ENCODE measurements at places on chromosomes 1 and 21.
A peak's percentile ranks its signal among the peaks of the same experiment; 100 is the strongest.

GRCh38 chr1:234697015-234697414, 87.0 kb upstream of the IRF2BP2 start:
- DNase-seq = no peak
- H3K36me3 ChIP-seq = no peaks in the 10 kb centered on the region
- no peak overlapping the region for H3K27ac ChIP-seq
- no peaks in the 10 kb centered on the region for H3K4me1 ChIP-seq

DNA sequence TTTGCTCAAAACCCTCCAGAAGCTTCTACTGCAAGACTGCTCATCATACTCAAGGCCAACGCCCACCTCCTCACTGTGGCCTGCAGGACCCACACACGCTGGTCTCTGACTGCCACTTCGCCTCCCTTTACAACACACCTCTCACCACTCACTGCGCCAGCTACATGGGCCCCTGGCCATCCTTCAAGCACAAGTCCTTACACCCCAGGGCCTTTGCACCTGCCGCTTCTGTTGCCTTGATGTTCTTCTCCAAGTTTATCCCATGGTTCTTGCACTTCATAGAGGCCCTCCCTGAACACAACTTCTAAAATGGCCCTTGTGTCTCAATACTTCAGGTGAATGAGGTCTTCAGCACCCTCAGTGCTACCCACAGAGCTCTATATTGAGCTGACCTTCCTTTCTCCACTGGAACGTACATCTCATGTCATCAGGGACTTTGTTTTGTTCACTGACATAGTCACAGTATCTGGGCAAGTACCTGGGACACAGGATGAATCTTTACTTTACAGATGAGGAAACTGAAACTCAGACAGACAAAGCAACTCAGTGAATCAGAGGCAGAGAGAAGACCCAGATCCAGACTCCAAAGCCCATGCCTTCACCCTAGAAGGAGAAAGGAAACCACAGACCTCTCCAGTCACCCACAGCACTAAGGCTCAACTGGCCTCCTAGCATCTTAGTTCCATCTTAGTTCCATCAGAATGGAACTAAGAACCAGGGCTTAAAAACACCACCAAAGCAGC, 34.7 kb upstream of the CLSTN1 start:
- no peaks in the 10 kb centered on the region for H3K27me3 ChIP-seq
- H3K4me3 ChIP-seq = no peak overlapping the region
- DNase-seq = no peak
- H3K27ac ChIP-seq = no peak overlapping the region
- no peaks in the 10 kb centered on the region for H3K36me3 ChIP-seq

DNA sequence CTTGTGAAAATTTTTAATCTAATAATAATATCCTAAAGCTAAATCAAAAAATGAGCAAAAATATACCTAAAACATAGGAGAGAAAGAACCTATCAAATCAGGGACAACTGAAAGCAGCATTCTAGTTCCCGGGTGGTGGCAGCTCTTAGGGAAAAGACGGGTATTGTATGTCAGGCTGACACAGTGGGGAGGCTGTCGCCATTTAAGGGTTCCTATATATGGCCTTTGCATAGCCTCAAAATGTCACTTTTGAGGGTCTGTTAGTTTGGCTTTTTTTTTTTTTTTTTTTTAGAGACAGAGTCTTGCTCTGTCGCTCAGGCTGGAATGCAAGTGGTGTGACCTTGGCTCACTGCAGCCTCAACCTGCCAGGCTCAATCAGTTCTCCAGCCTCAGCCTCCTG, 6.0 kb downstream of the CLSTN1 start:
- no peak for DNase-seq
- H3K36me3 ChIP-seq = no peaks in the 10 kb centered on the region
- H3K4me1 ChIP-seq = peaks cover 20% of the 10 kb centered on the region
- H3K4me3 ChIP-seq = no peak overlapping the region
- peaks cover 12% of the 10 kb centered on the region for H3K27me3 ChIP-seq

- peaks cover 12% of the 10 kb centered on the region for H3K27me3 ChIP-seq
- no peak overlapping the region for H3K27ac ChIP-seq
- no peak overlapping the region for H3K4me3 ChIP-seq
- DNase-seq = no peak
- no peaks in the 10 kb centered on the region for H3K36me3 ChIP-seq
Measured at GRCh38 chr21:35024513-35024912, 24.6 kb downstream of the RUNX1 start.

- no peaks in the 10 kb centered on the region for H3K36me3 ChIP-seq
- H3K27me3 ChIP-seq = no peaks in the 10 kb centered on the region
- no peak for DNase-seq
- no peak overlapping the region for H3K27ac ChIP-seq
- H3K4me3 ChIP-seq = no peak overlapping the region
Measured at GRCh38 chr1:230459465-230459864, 33.3 kb upstream of the PGBD5 start.

GRCh38 chr1:96545935-96546656, 175.5 kb upstream of the PTBP2 start:
- H3K27ac ChIP-seq = no peak overlapping the region
- H3K36me3 ChIP-seq = no peaks in the 10 kb centered on the region
- no peak overlapping the region for H3K4me3 ChIP-seq
- DNase-seq = no peak

GRCh38 chr1:3773572-3774275, 1.2 kb downstream of the SMIM1 start:
- H3K36me3 ChIP-seq = no peaks in the 10 kb centered on the region
- no peak overlapping the region for H3K27ac ChIP-seq
- peak overlapping the region; percentile 64 for H3K4me3 ChIP-seq
- no peak for DNase-seq

DNA sequence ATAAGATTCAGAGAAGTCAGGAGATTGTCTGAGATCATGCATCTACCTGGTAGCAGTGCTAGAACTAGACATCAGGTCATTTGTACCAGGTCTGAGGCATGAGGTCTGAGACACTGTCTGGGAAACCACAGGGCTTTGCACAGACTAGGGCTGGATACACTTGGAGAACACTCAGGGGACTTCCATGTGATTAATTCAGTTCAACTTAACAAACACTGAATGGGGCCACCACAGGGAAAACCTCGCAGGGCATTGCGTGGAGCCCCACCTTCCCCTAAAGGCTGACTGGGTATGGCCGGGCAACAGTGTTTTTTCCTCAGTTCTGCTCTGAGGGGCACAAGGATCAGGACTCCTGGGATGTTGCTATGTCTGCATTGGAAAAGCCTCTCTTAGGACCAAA, 86.5 kb upstream of the WARS2 start:
- DNase-seq = no peak
- H3K27me3 ChIP-seq = no peaks in the 10 kb centered on the region
- H3K27ac ChIP-seq = no peak overlapping the region
- no peaks in the 10 kb centered on the region for H3K36me3 ChIP-seq
- H3K4me3 ChIP-seq = no peak overlapping the region
- H3K4me1 ChIP-seq = peaks cover 7% of the 10 kb centered on the region

- no peak for DNase-seq
- no peak overlapping the region for H3K4me3 ChIP-seq
- no peaks in the 10 kb centered on the region for H3K36me3 ChIP-seq
- H3K27me3 ChIP-seq = peaks cover 100% of the 10 kb centered on the region
- H3K27ac ChIP-seq = no peak overlapping the region
Measured at GRCh38 chr1:156643778-156644092, 1.8 kb downstream of the BCAN start.

GRCh38 chr1:9559673-9560072, 20.4 kb downstream of the SLC25A33 start:
- no peak overlapping the region for H3K4me3 ChIP-seq
- H3K4me1 ChIP-seq = peaks cover 8% of the 10 kb centered on the region
- DNase-seq = peak; percentile 34
- no peaks in the 10 kb centered on the region for H3K27me3 ChIP-seq

DNA sequence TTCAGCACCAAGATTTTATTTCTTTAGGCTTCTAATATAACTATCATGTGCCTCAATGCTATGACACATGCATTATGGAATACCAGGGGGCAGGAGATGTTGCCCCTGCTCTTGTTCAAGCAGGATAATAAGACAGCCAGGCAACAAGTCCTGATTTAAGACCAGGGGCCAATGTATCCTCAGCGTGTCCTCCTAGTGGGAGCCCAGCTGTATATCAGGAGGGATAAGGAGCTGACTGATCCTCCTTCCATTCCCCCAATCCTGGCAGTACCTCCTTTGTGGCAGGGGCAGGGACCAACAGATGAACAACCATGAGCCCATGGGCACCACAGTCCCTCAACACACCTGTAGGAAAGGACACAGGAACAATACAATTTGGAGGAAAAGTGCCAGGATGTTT, 29.3 kb downstream of the SORT1 start:
- H3K4me1 ChIP-seq = no peaks in the 10 kb centered on the region
- H3K27me3 ChIP-seq = no peaks in the 10 kb centered on the region
- DNase-seq = peak; percentile 33
- no peaks in the 10 kb centered on the region for H3K36me3 ChIP-seq
- H3K4me3 ChIP-seq = no peak overlapping the region
- no peak overlapping the region for H3K27ac ChIP-seq

GRCh38 chr1:212915245-212916091, 34.9 kb upstream of the VASH2 start:
- no peaks in the 10 kb centered on the region for H3K36me3 ChIP-seq
- peak overlapping the region; percentile 99 for H3K27ac ChIP-seq
- DNase-seq = peak; percentile 83
- no peaks in the 10 kb centered on the region for H3K27me3 ChIP-seq
- H3K4me1 ChIP-seq = peaks cover 32% of the 10 kb centered on the region
- peak overlapping the region; percentile 66 for H3K4me3 ChIP-seq

DNA sequence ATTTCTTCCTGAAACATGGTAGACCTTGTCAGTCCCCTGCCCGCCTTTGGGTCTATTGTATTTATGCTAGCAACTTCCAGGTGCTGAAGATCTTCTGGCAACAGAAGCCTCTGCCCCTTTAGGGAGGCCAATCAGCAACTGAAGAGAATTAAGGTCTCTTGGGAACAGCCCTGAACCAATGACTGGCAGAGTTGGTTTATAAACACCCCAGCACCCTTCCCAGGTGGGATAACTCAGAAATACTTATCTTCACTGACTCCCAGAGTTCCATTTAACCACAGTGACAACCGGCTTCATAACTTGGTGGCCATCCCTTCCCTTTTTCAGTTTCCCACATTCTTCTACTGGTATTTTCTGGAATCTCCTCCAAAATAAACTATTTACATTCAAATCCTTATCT, 27.2 kb upstream of the TMCO1 start:
- H3K4me3 ChIP-seq = no peak overlapping the region
- no peak overlapping the region for H3K27ac ChIP-seq
- no peaks in the 10 kb centered on the region for H3K36me3 ChIP-seq
- DNase-seq = peak; percentile 6

- no peaks in the 10 kb centered on the region for H3K27me3 ChIP-seq
- H3K27ac ChIP-seq = no peak overlapping the region
- H3K36me3 ChIP-seq = no peaks in the 10 kb centered on the region
- no peak for DNase-seq
- H3K4me3 ChIP-seq = no peak overlapping the region
Measured at GRCh38 chr1:45842786-45843185, 39.4 kb downstream of the MAST2 start.

GRCh38 chr1:228405979-228406228, 731 bp downstream of the TRIM11 start:
- H3K27me3 ChIP-seq = peaks cover 5% of the 10 kb centered on the region
- no peaks in the 10 kb centered on the region for H3K36me3 ChIP-seq
- H3K27ac ChIP-seq = no peak overlapping the region
- peaks cover 15% of the 10 kb centered on the region for H3K4me1 ChIP-seq

GRCh38 chr1:109909561-109909960, 1.1 kb upstream of the CSF1 start:
- no peak for DNase-seq
- H3K4me1 ChIP-seq = peaks cover 23% of the 10 kb centered on the region
- no peaks in the 10 kb centered on the region for H3K36me3 ChIP-seq
- H3K27ac ChIP-seq = no peak overlapping the region
- H3K4me3 ChIP-seq = peak overlapping the region; percentile 72

DNA sequence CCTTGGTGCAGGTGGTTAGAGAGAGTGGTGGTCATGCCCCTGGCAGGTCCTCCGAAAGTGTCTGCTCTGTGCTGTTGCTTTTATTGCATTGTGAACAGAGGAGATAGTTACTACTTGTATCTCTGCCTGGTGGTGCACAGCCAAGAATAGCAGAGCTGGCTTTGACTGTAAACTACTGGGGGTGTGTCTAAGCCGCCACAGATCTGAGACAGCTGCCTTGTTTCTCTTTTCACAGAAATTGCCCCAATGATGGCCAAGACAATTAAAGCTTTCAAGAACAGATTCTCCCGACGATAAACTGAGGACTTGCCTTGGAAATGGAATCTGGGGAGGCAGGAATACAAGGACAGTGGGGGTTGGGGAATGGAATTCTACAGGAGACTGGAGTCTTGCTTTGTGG, 16.0 kb downstream of the ELOA start:
- H3K36me3 ChIP-seq = peaks cover 57% of the 10 kb centered on the region
- 0 out of 2 replicates have a peak overlapping the region, but pooled peaks have one; percentile 66 for H3K27ac ChIP-seq
- H3K4me1 ChIP-seq = no peaks in the 10 kb centered on the region
- no peak overlapping the region for H3K4me3 ChIP-seq

GRCh38 chr1:218686258-218686657, 341.1 kb downstream of the TGFB2 start:
- H3K36me3 ChIP-seq = no peaks in the 10 kb centered on the region
- DNase-seq = no peak

- peak overlapping the region; percentile 90 for H3K4me3 ChIP-seq
- peak; percentile 47 for DNase-seq
- H3K36me3 ChIP-seq = peaks cover 13% of the 10 kb centered on the region
- no peak overlapping the region for H3K27ac ChIP-seq
- peaks cover 19% of the 10 kb centered on the region for H3K4me1 ChIP-seq
- H3K27me3 ChIP-seq = no peaks in the 10 kb centered on the region
Measured at GRCh38 chr1:43366601-43367025, 1.2 kb downstream of the ELOVL1 start.

DNA sequence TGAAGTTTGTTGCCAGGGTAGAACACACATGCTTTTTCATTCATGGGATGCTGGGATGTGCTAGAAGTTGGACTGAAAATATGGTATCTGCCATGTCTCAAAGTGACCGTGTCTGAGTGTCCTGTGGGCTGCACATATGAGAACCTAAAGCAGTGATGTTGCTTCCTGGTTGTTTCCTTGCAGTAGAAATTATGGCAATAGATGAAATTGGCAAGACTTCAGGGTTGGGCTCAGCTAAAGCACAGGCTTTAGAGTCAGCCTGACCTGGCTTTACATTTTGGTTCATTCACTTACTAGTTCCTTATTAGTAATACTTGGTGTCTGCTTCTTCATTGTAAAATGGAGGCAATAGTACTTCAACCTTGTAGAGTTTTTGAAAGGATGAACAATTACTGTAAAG, 2.2 kb downstream of the LAMC2 start:
- no peaks in the 10 kb centered on the region for H3K36me3 ChIP-seq
- peaks cover 17% of the 10 kb centered on the region for H3K4me1 ChIP-seq
- H3K4me3 ChIP-seq = no peak overlapping the region
- H3K27ac ChIP-seq = no peak overlapping the region
- no peaks in the 10 kb centered on the region for H3K27me3 ChIP-seq
- DNase-seq = no peak

DNA sequence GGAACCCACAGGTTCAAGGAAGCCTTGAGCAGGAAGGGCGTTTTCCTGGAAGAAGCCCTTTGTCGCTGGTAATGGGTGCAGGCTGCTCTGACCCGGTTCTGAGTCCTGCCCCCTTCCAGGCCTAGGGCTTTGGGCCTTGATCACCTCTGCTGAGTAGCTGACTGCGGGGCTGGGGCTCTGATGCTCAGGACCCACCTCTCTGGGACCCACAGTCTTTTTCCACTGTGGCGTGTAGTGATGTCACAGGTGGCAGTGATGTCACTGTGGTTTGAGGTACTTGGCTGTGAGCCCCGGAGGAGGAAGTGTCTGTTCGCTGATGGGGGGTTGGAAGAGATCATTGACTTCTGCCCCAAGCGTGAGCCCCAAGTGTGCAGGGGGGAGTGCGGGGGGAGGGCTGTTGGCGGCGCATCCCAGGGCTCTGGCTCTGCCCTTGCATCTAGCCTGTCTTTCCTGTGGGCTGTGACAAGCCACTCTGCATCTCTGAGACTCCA, 6.9 kb downstream of the TNFRSF1B start:
- peaks cover 9% of the 10 kb centered on the region for H3K4me1 ChIP-seq
- H3K4me3 ChIP-seq = no peak overlapping the region
- H3K36me3 ChIP-seq = no peaks in the 10 kb centered on the region
- peaks cover 5% of the 10 kb centered on the region for H3K27me3 ChIP-seq
- H3K27ac ChIP-seq = no peak overlapping the region

Measured in GM23338 (cell line).